CD8-positive, alpha-beta memory T cell (primary cell): ENCODE measurements at places on chromosomes 4 and X.

DNA sequence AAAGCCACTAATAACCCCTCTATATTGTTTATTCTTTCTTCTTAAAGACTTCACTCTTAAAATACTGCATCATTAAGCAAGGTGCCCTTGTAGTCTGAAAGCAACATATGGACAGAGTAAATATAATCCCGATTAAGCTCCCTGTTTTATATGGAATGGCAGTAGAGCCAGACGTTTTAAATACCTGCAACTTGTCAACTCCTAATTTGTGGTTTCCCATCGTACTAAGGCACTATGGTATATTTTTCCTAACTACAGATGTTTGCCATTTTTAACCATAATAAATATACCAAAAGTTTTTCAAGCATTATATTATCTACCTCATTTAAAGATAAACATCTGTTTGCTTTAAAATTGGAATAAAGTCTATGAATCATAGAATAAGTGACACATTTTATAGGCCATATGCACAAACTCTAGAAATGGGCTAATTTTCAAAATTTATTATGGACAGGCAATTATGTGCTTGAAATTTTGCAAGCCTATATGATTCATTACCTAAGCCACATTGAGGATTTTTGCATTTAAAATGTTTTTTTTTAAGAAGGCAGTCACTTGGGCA, 194.6 kb downstream of the FRMPD4 start:
- DNase-seq: no peak

DNA sequence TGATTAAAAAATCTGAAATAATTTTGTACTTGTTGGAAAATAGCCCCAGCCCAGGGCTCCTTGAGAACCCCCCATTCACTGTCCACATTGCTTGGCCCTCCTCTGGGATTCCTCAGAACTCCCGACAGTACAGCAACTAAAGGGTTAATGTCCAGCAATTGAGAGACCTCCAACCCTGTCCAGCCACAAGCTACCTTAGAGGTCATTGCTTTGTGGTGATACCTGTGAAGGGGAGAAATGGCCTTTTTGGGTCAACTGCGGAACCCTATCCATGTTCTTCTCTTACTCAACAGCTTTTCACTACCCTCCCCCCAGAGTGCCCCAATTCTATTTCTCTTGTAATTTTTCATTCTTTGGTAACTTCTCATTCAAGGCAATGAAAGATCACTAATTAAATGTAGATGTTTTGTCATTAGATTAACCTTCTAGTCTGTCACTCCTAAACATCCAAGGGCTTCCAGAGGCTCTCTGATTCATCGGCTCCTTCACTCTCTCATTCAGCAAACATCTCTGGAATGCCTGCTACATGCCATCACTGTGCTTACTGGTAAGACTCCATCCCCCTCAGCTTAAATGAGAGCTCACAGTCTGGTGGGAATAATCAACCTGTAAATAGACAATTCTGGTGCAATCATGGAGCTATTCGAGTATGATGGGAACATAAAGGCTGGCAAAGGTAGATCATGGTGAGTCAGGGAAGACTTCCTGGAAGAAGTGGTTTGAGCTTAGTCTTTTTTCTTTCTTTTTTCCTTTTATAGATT, 241.4 kb upstream of the PGRMC2 start:
- no peak for DNase-seq

- no peak for DNase-seq
Observed at GRCh38 chr4:143241892-143242291, 57.2 kb downstream of the USP38 start.

GRCh38 chr4:122129061-122129460, 23.1 kb upstream of the BLTP1 start:
- DNase-seq: no peak

DNA sequence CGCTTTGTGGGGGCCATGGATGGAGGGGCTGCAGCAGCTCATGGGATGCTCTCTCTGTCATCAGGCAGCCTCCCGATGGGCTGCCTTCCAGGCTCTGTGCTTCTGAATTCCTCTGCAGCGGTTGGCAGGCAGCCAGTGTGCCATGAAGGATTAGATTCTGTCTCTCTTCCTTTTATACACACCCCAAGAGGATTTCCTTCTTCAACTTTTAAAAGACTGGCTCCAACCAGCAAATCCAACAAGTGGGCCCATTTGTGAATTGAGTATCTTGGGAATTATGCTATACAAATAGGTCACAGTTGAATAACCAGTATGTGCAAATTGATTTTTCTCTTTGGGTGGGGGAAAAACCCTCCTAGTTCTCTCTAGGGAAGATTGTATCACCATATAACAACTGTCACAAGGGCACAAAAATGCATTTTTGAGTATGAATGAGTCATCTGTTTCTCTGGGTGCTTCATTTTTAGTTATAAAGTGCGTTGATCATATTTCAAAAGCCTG, 96.8 kb upstream of the FAT1 start:
- no peak for DNase-seq

- no peak for DNase-seq
Observed at GRCh38 chr4:169220447-169220846, 50.3 kb downstream of the SH3RF1 start.

DNA sequence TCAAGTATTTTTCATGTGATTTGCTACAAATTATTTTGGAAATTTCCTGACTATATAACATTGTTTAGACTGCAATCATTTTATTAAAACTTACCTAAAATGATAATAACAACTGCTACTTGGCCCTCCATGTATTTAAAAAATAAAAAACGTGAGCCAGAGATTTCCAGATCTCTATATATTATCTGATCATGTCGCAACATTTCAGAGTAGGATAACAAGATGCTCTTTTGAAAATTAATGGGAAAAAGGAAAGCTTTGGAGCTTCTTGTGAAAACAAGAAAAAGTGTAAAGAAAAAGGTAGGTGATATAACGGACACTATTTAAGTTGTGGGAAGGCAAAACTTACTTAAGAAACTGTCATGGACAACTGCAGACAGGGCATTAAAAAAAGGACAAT, 14.9 kb upstream of the MAB21L2 start:
- no peak for DNase-seq

DNA sequence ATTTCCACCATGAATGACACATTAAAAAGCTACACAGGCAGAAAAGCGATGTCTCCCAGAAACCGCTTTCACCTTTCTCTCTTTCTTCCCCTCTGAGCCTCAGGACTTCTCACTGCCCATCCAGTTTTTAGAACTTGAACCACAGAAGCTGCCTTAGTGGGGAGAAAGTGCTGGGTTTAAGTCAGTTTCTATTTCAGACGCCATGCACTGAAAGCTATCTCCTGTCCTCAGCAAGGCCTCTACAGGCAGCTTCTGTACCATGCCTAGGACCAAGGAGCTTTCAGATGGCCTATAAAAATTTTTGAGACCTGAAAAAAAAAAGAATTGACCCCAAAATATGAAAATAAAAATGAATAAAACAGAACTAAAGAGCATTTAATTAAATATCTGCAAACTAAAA, 34.5 kb downstream of the RAB33B start:
- DNase-seq: no peak

DNA sequence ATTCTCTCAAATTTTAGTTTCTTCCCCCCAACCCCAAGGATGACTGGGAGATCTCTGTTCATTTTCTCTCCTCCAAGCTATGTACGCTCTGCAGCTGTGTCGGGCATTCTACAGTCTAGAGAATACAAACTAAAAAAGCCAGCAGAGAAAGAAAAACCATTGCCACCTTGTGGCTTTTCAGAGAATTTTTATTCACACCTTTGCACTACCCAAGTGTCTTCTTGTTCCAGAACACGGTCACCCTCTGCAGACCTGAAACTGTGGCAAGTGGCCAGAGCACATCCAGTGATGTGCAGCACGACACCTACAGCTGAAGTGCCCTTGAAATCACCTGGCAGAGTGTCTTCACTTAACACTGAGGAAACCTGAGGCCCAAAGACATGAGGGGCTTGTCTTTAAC, 68.6 kb downstream of the CHST7 start:
- DNase-seq: no peak

- no peak for DNase-seq
Observed at GRCh38 chr4:122823476-122823875, 3.2 kb upstream of the FGF2 start.

DNA sequence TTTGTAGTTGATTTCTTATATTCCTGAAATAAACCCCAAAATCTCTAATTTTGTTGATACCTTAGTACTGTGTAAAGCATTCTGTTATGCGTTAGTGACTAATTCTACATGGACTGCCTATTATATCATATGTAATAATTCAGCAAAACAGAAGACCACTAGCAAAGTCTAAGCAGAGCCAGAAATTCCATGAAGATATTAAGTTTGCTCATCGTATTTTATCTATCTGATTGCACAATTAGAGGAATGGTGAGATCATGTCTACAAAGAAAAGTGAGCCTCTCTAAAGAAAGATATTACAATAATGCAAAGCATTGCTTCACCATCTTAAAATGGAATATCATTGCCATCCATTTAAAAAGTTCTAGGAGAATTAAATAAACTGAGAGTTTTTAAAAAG, 374.6 kb upstream of the SLC7A11 start:
- DNase-seq: no peak

- DNase-seq: no peak
Observed at GRCh38 chrX:54482839-54483593, 13.0 kb downstream of the FGD1 start.

DNA sequence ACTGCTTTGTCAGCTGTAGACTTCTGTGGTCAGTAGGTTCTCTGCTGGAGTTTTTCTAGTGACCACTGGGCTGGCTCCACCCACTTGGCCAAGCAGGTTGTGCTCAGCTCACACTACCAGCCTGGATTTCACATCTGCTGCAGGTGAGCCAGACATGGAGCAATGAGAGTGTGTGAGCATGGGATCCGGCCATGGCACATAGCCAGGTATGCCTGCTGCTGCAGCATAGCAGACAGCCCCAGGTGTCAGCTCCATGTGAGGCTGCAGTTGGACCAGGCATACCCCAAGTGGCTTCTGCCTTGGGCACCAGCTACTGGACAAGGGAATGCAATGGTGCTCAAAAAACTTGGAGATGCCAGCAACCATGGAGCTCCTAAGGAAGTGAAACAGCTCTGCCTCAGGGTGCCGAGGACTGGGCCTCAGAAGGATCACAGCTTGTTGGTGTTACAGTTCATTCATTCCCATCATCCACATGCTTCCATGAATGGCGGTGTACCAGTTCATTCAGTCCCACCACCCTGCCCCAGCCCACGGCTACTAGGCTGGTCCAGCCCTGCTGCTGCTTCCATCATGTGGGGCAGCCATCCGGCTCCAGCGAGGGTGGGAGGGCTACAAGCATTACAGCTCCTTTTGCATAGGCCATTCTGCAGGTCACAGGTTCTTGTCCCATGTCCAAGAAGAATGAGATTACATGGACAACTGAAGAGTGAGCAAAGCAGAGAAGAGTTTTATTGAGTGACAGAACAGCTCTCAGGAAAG, 389.1 kb upstream of the PCDH7 start:
- DNase-seq: no peak

DNA sequence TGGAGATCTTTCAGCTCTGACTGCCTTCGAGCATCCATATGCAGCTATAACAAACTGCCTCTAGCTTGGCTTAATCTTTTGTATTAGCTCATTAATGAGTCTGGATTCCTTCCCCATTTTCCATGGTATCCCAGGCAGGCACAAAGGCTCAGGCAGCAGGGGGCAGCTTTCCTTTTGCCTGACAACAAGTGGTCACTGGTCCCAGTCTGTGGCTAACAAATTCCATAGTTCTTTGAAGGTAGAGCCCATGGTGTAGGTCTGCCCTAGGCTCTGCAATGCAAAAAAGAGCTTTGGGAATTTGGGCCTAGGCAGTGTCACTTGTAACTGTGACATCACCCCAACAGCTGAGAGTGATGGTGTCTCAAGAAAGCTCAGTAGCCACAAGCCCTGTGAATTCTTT, 234.4 kb upstream of the GPC4 start:
- no peak for DNase-seq

DNA sequence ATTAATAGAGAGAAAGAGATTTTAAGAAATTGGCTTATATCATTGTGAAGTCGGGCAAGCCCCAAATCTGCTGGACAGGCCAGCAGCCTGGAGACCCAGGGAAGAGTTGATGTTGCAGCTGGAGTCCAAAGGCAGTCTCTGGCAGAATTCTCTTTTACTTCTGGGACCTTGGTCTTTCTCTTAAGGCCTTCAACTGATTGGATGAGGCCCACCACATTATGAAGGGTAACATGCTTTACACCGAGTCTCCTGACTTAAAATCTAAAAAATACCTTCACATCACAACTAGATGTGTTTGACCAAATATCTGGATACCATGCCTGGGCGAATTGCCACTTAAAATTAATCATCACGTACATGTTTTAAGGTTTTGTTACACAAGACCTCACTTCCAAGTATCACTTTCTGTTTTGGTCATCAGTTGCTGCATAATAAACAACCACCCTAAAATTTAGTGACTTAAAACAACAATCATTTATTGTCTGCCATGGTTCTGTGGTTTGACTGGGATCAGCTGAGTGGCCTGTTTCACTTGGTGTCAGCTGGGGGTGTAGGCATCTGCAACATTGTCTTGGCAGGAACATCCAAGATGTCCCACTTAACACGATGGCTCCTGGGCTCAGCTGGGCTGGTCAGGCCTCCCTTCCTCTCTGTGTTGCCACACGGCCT, 3.4 kb downstream of the CD38 start:
- DNase-seq: no peak

DNA sequence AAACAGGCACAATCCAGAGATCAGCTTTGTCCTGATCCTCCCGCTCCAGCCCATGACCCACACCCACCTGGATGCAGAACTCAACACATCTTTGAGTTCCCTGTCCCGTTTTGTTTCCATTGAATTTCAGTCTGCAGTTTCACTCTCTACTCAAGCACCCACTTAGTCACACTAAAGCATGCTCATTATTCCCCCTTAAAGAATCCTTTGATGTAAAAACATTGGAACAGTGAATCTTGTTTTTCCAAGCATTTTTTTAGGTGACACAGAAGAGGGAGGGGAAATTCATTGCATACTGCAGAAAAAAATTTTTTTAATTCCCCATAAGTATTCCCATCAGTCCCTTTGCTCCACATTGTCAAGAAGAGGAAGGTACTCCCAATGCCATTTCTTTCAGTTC, 249.7 kb upstream of the TTC29 start:
- no peak for DNase-seq

- DNase-seq: no peak
Observed at GRCh38 chr4:145352438-145353145, 129.1 kb upstream of the SMAD1 start.

DNA sequence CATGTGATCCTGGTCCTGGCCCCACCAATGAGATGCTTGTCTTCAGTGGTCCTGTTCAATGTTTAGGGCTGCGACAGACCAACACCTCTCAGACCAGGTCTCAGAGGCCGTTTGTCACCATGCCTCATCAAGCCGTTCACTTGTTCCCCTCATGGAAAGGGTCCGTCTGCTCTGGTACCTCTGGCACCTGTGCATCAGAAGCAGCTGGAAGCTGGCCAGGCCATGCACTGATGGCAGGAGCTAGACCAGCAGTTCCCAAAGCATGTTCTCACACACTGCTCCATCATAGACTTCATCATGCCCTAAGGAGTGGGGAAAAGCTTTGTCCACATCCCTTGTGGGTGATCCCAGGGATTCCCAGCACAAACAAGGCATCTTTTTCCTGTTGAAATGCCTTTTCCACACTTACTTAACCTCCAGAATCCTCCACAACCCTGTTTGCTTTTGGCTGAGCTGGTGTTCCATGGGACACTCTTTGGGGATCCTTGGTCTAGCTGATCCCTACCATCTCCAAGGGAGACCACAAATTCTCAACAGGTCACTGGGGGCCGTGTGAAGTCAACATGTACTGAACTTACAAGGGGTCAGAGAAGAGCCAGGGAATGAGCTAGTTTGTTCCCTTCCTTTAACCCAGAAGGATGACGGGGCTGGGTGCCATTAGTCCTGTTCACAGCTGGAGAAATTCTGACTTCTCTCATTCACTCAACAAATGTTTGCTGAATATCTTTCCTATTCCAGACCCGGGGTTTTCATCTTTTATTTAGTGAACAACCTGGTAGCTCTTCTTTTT, 21.8 kb downstream of the SH3TC1 start:
- DNase-seq: no peak

GRCh38 chr4:2497324-2497723, 28.4 kb downstream of the RNF4 start:
- no peak for DNase-seq
